ENCODE measurements at places on chromosomes 1 and 21.

DNA sequence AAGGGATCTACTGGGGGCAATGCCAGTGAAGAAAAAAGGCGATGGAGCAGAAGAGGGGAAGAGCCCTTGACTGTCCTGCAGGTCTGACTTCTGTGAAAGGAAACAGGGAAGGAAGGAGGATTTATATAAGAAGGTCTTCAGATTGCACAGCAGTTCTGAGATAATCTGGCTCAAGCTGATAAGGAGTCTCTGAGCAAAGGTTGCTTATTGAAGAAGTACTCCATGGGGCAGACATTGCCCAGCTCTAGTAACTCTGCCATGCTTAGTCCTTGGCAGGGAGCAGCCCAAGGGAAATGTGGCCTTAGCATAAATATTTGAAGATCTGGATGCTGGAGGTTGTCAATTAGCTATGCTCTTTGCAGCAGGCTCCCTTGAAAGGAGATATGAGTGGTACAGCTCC is 15.9 kb upstream of the TTF2 start:
- DNase-seq, result no peak

DNA sequence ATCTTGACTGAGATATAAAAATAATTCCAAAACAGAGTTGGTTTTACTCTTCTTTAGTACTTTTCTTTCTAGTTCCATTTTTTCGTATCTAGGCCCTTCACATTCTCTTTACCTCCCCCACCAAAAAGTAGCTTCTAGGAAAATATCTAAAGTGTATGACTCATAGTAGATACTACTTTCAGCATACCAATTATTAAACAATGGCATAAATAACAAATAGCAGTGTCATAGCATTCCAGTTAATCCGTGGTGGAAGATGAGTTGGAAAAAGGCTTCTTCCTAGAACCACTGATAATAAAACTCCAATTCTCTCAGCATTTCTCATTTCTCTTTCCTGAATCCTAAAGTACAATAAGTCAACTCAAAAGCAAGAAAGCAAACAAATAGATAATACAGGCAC is 859.0 kb upstream of the B3GALT2 start:
- DNase-seq, result no peak

DNA sequence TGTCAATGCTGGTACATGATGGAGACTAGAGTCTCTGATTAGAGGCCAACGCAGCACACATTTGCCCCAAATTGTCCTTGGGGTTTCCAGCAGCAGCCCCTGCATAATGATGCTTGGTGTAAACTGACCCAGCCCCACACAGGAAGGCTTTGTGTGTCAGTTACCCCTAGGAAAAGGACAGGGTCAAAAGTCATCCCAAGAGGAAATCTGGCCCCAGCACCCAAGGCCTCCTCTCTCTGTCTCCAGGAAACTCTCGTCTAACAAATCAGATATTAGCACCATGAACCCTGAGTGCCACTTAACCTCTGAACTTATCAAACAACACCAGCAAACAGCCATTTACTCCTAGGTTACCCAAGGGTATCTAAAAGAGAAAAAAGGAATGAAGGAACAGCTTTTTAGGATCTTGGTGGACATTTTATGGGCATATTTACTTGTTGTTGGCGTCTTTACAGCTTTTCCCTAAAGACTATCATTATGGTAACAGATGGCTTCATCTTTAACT is 84.5 kb downstream of the PSMG1 start:
- no peak for DNase-seq

GRCh38 chr1:79982211-79982610 is 975.7 kb upstream of the ADGRL4 start:
- peak; percentile 69 for DNase-seq

- no peak for DNase-seq
Measured at GRCh38 chr1:160755911-160756848, 17.1 kb downstream of the SLAMF7 start.

GRCh38 chr1:237279629-237280028 is 237.6 kb downstream of the RYR2 start:
- DNase-seq, result no peak

DNA sequence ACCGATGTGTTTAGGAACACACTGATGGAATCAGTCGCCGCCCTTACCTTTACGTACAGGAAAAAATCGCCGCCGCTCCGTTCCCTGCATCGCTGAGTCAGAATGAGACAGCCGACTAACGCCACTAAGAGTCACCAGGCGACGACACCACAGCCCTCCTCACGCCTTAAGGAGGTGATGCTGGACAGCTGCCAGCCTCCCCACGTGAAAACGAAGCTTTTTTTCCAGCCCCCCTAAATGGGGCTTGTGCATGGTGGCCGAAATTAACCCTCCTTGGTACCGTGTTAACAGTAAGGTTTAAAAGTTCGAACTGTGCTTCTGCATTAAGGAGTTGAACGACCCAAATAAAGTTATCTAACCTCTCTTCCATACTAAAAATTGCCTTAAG is 511 bp downstream of the DNTTIP2 start:
- peak; percentile 20 for DNase-seq

DNA sequence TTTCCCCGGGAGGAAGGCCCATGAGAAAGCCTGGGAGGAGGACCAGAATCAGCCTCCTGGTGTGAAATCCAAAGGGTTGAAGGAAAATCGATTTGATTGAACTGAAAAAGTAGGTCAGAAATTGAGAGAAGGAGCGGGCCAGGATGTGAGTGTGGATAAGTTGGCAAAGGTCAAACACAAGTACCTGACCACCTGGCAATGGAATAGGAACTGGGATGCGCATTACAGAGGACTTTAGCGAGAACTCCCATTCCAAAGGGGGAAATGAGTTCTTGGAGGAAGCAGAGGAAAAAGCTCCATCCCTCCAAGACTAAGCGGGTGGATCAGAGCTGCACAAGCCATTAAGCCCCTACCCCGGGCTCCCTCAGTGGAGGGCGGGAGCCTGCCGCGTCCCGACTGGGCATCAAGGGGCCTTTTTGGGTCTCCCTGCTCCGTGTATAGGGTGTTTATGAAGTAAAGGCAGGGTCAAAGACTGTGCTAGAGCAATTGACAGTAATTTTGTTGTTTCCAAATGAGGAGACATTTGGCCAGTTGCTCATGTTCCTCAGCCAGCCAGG is 56.4 kb downstream of the TGFB2 start:
- DNase-seq, result no peak

DNA sequence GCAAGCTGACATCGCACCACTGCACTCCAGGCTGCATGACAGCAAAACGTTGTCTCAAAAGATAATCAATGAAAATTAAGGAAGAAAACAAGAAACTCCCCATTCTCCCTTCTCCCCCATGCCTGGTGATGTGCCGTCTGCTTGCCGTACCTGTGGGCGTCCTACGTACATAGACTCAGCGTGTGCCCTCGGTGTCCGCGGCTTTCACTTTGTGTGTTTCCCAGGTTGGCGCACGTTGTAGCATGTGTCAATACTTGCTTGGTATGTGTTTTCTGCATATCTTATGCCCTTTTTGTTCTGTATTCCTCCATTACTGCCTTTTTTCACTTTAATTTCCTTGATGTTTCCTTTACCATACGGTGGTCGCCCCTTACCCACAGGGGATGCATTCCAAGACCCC is 53.8 kb downstream of the PCNT start:
- no peak for DNase-seq

GRCh38 chr1:244674446-244674845 is 21.5 kb downstream of the DESI2 start:
- no peak for DNase-seq

- DNase-seq, result no peak
Measured at GRCh38 chr21:18157406-18157805, 87.2 kb upstream of the CHODL start.

DNA sequence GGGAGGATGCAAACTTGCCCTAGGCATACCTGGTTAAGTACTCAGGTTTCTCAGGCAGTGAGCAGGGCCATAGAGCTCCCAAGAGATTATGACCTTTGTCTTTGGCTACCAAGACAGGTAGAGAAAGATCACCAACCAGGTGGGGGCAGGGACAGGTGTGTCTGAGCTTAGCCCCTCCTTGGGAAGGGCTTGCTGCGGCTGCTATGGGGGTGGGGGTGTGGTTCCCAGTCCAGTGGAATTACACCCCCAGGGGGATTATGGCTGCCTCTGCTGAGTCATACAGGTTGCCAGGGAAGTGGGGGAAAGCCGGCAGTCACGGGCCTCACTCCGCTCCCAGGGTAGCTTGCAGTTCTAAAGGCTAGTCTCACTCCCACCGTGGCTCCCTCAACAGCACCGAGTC is 65.2 kb upstream of the FAM163A start:
- no peak for DNase-seq

- no peak for DNase-seq
Measured at GRCh38 chr21:15445327-15445726, 284.5 kb upstream of the USP25 start.

DNA sequence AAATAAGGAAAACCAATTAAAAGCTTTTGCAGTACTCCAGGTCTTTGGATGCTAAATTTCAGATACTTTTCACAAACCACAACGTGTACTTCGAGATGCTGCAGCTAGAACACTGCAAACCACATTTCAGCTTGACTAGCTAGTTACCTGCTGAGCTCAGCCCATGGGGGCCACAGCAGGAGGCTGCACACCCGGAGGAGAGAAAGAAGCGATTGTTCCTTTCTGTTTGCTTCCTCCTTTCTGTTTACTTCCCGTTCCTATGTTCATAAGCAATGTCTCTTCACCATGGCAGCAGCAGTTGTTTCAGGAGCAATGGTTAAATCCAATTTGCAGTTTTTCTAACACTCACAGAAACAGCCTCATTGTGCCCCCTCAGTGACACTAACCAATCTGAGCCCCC is 225.6 kb upstream of the FGGY start:
- no peak for DNase-seq

DNA sequence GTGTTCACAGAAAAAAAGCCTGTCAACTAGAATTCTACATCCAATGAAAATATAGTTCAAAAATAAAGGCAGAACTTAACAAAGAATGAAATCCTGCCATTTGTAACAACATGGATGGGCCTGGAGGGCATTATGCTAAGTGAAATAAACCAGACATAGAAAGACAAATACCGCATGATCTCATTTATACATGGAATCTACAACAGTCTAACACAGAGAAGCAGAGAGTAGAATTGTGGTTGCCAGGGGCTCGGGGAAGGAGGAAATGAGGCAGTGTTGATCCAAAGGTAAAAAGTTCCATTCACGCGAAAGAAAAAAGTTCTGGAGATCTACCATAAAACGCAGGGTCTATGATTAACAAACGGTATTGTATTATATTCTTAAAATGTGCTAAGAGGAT is 282.6 kb downstream of the MRPL39 start:
- no peak for DNase-seq

DNA sequence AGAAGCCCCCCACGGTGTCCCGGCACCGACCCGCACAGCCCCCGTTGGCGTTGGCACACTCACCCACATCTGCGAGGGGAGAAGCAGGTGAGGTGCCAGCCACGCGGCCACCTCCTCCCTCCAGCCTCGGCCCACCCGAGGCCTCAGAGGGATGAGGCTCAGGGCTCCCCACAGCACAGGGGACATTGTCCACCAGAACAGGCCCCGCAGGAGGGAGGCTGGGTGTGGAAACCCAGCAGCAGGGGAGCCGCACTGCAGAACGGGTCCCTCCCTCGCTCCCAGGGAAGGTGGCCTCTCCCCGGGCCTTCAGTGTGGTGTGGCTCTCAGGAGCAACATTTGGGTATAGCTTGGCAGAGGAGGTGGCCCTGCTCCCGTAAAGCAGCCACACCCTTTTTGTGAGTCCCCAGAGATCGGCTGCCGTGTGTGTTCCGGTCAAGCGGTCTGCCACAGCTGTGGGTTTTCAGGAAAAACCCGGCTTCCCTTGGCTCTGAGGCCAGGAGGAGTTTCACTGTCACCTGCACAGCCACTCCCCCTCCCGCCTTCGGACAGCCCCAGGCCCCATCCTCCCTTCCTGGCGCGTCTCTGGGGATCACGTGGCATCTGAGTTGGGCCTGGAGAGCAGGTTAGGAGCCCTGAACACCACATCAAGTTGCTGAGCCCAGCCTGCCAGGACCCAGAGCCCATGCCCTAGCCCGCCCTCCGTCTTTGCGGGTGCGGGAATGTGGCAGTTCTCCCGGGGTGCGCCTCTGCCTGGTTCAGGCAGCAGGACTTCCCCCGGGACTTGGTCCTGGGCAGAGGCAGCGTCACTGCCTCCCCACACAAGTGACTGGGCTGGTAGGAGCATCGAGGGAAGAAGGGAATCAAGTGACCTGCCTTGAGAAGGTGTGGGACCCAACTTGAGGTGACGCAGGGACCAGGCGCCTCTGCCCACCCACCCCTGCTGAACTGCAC is 64.0 kb downstream of the MEGF6 start:
- DNase-seq, result no peak

- DNase-seq, result peak; percentile 20
Measured at GRCh38 chr21:25561668-25562641, 45.3 kb downstream of the MRPL39 start.

- DNase-seq, result no peak
Measured at GRCh38 chr1:182684116-182684828, at the start of gene RGS8. Gene RGS8 (minus strand): TSS chr1:182684587. CDS start chr1:182669649, 14,938 bp downstream.

DNA sequence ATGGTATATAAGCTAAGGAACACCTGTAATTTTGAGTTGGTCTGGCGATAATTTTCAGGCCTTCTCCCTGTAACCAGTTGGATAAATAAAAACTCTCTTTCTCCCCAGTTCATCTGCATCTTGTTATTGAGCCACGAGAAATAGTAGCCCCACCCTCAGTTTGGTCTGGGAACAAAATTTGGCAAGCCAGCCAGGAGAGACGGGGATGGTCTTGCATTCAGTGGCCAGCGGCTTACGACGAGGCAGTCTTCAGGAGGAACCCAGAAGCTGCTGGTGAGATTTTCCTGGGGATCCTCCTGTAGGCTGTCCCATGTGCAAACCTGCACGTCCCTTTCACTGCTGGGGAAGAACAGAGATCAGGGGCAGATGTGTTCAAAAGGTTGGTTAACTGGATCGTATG is 174.6 kb downstream of the PLA2G4A start:
- no peak for DNase-seq

GRCh38 chr1:4110888-4111287 is 210.8 kb upstream of the C1orf174 start:
- no peak for DNase-seq

GRCh38 chr1:98385652-98386051 is 275.9 kb upstream of the SNX7 start:
- DNase-seq, result no peak

DNA sequence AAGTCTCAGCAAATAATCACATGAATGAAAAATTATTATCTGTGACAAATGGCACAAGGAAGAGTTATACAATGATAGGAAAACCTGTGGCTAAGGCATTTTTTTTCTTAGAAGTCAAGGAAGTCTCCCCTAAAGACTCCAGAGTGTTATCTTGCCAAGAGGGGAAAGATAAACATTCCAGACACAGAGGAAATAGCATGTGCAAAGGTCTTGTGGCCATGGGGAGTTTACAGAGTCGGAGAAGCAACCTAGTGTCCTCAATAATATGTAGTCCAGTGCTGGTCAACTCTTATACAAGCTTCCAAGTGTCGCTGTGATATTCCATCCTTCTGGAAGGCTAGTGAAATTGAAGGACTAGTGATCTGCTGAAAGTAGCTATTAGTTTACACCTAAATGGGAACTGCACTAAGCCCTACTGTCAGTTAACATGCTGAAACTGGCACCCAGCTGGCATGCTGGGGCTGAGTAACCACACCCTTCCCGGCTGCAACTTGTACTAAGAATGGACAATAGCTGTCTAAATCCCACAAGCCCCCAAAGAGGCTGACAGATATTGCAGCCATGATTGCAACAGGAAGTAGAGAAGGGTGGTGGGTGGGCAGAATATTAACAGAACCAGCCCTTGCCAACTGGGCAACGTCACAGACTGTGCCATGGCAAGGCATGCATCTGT is 11.5 kb upstream of the ATP1B1 start:
- no peak for DNase-seq

GRCh38 chr1:228338521-228339051 is 68.0 kb downstream of the TRIM11 start:
- no peak for DNase-seq

Data from tibial nerve (tissue), 4 donors.